ENCODE measurements at places on chromosomes 4 and X.
A peak's percentile ranks its signal among the peaks of the same experiment; 100 is the strongest.

- DNase-seq: no peak
Observed at GRCh38 chr4:94605241-94605805, 152.4 kb upstream of the BMPR1B start.

DNA sequence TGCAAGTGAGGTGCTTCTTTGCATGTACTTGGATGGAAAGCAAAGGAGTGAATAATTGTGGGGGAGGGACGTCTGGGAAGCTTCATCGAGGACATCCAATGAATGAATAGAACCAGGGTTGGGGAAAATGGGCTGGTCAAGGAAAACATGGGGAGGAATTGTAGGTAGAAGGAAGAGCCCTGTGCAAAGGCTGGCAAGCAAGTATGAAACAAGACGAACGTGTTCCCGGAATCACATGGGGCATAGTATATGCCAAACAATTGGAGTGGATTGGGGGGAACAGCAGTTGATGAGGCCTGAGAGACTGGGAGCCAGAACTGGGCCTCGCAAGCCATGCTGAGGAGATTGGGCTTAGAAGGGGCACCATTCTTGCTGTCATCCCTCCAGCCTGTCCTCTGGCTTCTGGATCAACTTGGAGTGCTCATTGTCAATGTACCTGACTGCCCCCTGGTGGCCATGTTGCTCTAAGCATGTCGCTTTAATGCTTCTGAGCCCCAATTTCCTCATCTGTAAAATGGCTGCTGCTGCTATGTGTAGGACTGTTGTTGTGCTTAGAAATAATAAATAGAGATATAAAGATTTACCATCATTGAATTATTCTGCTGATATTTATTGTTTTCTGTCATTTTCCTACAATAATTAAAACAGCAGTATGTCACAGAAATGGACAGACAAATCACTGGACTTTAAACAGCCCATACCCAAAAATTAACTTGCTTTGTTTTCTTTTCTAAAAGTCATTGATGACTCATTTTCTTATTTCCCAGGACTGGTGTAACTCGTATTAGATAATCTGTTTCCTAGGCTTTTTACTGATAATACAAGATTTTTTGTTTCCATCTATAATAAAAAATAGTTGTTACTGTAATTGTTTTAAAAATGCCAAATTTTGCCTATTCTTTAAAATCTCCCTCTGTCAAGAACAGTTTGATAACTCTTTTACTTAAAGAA lies 66.4 kb downstream of the JADE3 start:
- peak; percentile 91 for DNase-seq

DNA sequence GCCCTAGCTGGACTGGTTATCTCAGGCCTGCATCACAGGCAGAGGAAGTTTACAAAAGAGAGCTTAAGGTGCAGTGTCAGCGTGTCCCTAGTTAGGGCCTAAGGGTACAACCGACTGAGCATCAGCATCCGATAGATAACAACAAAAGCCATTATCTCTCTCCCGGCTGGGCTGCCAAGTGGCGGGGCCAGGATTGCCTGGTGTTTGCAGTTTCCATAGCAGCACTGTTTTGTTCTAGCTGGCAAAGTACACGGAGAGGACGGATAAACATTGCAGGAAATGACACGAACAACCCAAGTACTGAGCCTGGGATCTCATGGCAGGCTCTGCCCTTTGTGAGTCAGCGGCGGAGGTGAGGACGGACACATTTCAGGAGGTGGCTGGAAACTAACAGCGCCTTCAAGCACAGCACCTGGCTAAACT lies 104.7 kb upstream of the NOCT start:
- DNase-seq: peak; percentile 98

- DNase-seq: no peak
Observed at GRCh38 chrX:148871422-148872160, 371.2 kb downstream of the AFF2 start.

GRCh38 chrX:15686818-15687685 lies 22.4 kb upstream of the CLTRN start:
- peak; percentile 47 for DNase-seq

DNA sequence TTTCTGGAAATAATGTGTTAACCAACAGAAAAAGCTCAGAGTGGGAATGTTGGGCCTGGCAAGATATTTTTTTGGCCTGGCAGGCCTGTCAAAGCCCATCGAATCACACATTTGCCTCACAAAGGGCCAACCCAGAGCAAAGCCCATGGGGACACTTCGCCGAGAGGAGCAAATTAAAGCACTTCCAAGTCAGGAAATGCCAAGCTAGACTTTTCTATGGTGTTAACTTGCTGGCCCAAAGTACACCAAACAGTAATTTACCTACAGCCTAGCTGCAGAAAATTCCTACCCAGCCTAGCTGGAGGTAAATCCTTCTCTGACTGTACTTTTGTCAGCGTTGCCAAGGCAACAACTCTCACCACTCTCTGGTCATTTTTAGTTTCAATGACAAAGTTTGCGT lies 288.6 kb upstream of the LDB2 start:
- DNase-seq: no peak

DNA sequence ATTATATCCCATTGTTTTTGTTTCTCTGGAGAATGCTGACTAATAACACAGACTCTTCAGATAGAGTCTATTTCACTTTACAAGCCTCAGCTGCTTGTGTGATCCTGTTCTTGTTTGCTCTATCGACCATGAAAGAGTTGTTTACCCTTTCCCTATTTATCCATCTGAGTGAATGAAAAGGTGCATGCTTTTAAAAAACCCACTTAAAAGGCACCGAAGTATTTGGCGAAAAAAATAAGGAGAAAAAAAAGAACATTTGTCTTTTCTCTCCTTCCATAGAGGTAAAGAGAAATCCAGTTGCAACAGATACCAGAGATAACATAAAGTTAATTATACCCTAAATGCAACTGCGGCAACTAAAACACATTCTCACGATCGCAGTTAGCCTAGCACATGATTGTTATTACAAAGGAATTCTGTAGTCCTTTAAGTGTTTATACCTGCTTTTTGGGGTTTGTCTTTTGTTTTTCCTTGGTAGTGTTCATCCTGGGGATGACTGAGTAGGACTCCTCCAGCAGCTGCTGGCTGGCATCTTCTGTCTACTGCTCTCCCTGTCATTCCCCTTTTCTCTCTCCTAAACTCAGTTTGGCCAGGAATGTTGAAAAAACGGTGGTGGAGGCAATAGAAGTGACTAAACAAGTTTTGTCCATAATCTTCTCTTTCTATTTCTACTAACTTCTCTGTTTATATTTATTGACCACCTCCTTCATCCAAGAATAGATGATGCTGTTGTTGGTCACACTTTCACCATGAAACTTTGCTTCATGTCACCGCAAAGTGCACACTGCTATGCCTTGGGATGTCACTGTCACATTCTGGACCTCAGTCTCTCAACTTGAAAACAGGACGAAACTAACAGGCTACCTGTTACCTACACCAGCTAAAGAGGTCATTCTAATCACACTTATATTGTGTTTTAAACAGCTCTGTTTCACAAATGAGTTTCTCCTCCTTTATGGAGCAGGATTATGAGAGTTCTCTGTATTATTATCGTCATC lies 41.9 kb upstream of the FRAS1 start:
- DNase-seq: no peak

- DNase-seq: no peak
Observed at GRCh38 chr4:123127875-123128274, 205.5 kb upstream of the NUDT6 start.

GRCh38 chr4:84091266-84091665 lies 407.8 kb downstream of the NKX6-1 start:
- no peak for DNase-seq

- peak; percentile 15 for DNase-seq
Observed at GRCh38 chr4:120517966-120518365, 404.6 kb downstream of the PRDM5 start.

DNA sequence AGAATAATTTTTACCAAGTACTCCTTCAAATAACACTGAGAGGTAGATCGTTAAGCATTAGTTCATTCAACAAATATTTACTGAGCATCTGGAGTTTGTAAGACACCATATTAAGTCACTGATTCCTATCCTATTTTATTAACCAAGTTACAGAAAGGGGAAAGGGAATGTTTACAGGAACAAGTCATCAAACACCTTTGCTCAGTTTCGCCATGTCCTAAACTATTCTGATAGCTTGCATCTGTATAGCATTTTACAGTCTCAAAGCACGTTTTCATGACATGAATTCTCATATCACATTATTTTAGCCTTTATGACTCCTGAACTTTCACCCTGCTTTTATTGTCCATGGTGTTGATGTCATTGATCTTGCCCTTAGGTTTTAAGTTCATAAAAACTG lies 89.2 kb downstream of the AREG start:
- no peak for DNase-seq

DNA sequence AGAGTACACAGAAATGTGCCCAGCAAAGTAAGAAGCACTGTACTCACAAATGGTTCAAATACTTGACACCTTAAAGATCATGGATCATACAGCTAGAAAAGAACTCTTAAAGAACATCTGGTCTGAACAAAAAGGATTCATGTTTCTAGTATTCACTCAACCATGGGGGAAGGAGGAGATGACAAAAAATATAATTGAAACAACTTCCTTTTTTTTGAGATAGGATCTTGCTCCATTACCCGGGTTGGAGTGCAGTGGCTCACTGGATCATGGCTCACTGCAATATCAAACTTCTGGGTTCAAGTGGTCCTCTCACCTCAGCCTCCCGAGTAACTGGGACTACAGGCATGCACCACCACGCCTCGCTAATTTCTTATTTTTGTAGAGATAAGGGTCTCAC lies 6.0 kb downstream of the DHX15 start:
- no peak for DNase-seq

DNA sequence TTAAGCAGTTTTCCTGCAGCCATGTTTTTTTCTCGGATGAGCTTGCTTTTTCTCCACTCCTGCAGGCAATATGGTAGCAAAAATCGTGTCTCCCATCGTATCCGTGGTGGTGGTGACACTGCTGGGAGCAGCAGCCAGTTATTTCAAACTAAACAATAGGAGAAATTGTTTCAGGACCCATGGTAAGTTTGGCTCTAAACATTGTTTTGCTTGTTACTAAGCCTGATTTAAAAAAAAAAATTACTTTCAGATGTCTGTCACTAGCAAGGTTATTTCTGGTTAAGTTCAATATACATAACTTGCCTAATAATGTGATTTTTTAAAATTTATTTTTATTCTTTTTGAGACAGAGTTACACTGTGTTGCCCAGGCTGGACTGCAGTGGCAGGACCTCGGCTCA lies 17.5 kb upstream of the GYG2 start:
- no peak for DNase-seq

DNA sequence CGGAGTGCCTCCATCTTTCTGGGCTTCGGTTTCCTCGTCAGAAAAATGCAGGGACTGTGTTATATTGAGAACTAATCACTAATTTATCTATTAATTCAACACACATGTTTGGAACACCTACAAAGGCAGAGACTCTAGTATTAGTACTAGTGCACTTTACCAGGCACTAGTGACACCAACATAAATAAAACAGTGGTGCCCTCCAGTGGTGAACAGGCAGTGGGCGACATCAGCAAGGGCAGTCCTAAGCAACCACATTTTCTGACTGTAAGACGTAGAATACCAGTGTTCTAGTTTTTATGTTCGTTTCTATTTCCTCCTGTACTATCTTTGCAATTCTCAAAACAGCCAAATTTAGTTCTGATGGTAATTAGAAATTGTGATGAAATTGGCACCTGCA lies 69.1 kb upstream of the UCP1 start:
- peak; percentile 49 for DNase-seq
